ENCODE measurements at places on chromosomes 3 and 15. TPM values are rescaled to one million over a fixed set of nuclear protein-coding genes. Genes with fewer than 3 reads are reported as not detected.

CEMIP gene
- 7.0 TPM for polyA plus RNA-seq

ARNT2 gene
- polyA plus RNA-seq, result 61.3 TPM

WDR49 gene
- 1.3 TPM for polyA plus RNA-seq

PLCH1 gene
- polyA plus RNA-seq, result 12.8 TPM

ATP13A5 gene
- polyA plus RNA-seq, result 0.22 TPM

UPK1B gene
- 9.1 TPM for polyA plus RNA-seq

SGO1 gene
- 8.7 TPM for polyA plus RNA-seq

GPR62 gene
- polyA plus RNA-seq, result 0.74 TPM

BFSP2 gene
- polyA plus RNA-seq, result 0.13 TPM

ANKRD63 gene
- polyA plus RNA-seq, result 0.34 TPM

CPN2 gene
- polyA plus RNA-seq, result 0.41 TPM

PLA1A gene
- polyA plus RNA-seq, result 8.0 TPM

IDH2 gene
- polyA plus RNA-seq, result 195 TPM

GOLGA8G gene
- 0.04 TPM for polyA plus RNA-seq

DPPA2 gene
- 0.95 TPM for polyA plus RNA-seq

CLDN11 gene
- 171 TPM for polyA plus RNA-seq

DNAH12 gene
- 1.7 TPM for polyA plus RNA-seq

KNSTRN gene
- polyA plus RNA-seq, result 32.2 TPM

FAM81A gene
- polyA plus RNA-seq, result 33.7 TPM

TGM5 gene
- polyA plus RNA-seq, result not detected

EBLN2 gene
- polyA plus RNA-seq, result 6.8 TPM

All from renal pelvis (tissue), 12 donors.